Stimulated activated CD4-positive, alpha-beta T cell treated with anti-CD3 and anti-CD28 coated beads, Interleukin-1b, Interleukin-23, amount 100 ng/mL, for 1 hour (primary cell): ENCODE measurements at places on chromosomes 1 and 21.

GRCh38 chr1:205396967-205397616, 24.8 kb downstream of the LEMD1 start:
- no peak for DNase-seq

- DNase-seq = no peak
These were observed 453.2 kb downstream of the PTPRU start for GRCh38 chr1:29689372-29690030.

- DNase-seq = no peak
These were observed 29.6 kb upstream of the ZNF326 start for GRCh38 chr1:89965193-89965768.

DNA sequence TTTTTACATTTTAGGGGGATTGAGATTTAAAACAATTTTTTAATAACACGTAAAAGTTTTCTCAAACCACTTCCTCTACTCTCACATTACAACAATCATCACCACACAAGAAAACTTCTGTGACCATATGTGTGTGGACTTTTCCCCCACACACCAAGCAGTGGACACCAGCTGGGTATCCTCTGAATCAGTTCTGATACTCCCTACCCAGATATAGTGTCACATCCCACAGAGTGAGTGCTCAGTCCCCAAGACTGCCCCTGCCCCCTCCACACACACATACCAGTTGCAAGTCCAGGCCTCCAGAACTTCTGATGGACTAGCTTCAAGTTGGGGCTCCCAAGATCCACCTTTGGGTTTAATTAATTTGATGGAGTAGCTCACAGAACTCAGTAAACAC, 53.3 kb upstream of the QSOX1 start:
- DNase-seq = no peak

DNA sequence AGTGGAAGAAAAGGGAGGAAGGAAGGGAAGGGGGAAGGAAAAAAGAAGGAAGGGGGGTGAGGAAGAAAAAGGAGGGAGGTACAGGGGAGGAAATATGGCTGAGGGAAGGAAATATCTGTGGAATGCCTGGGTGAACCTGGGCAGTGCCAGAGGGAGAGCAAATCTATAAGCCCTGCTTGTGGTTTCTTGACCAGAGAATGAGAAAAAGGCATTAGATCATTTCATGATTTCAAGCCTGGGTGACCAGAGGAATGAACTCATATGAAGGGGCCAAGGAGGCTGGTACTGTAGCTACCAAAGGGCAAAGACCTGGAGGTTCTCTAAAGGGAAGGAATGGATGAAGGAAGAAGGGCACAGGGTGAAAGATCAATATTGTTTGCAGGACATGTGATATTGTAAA, 31.4 kb downstream of the GNG12 start:
- no peak for DNase-seq

GRCh38 chr1:230256896-230257295, 169.2 kb downstream of the PGBD5 start:
- no peak for DNase-seq

GRCh38 chr1:38475624-38476005, 384.0 kb downstream of the RRAGC start:
- no peak for DNase-seq

- DNase-seq = no peak
These were observed 2.1 kb upstream of the QSOX1 start for GRCh38 chr1:180152588-180152987.

DNA sequence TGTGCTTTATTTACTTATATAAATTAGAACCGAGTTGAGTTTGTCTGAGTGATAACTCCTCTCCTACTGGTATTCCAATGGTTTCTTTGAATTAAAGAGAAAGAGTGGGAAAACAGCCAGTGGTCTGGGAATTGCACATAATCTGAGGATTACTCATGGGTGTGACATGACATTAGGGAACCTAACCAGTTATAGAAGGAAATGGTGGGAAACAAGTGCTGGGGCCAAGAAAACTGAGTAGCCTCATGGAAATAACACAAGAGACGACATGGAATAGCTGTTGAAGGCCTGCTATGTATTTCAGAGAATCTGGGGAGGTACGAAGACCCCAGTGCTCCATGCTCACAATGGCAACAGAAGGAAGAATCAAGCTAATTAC, 41.8 kb upstream of the LRRC52 start:
- no peak for DNase-seq

DNA sequence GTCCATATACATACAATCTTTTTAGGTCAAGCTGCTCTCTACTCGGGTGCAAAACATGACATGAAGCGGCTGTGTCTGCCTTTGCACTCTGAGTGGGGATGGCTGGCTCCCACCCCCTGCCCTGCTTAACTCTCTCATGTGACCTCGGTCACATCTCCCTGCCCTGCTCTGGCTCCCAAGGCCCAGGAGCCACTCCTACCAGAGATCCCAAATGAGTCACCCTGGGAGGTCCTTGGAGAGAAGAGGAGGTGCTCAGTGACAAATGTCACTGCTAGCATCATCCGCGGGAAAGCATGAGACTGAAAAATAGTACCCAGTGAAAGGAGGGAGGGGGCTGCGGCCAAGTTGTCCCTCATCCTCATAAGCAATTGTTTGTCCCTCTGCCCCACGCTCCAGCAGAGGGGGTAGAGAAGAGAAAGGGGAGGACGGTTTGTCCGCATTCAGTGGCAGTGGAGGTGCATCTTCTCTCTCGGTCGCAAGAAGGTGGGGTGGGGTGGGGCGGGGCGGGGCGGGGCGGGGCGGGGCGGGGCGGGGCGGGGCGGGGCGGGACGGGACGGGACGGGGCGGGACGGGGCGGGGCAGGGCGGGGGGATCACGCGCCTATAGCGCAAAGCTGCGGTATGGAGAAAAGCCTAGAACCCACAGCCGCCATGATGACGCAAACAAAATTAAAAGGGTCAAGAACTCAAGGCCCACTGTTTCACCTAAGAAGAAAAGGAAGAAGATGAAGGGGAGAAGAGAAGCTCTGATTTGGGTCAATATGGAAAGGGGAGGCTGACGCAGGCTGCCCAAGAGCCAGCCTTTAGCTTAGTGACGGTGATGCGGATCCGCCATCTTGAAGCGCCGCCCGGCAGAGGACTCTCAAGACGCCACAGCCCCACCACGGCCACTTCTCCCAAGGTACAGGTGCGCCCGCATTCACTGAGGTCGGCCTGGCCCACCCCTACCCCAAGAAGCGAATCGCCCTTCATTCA, 66.2 kb downstream of the CD46 start:
- no peak for DNase-seq

DNA sequence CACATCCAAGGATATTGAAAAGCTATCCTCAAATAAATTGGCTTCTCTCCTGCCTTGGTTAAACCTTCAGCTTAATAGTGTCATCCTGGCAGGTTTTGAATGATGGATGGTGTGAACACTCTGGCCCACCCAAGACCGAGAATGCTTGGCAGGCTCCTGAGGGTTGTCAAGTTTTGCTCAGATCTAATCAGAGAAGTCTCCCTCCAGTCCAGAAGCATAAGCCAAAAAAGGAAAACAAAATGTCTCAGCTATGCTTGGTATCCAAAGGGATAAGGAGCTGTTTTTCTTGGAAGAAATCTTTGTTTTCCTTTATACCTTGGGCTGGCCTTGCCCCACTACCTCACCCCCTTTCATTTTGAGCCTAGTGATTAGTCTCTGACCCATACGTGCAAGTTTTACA, 172.7 kb downstream of the CRB1 start:
- no peak for DNase-seq

GRCh38 chr1:211247921-211248320, 11.2 kb upstream of the RCOR3 start:
- no peak for DNase-seq

DNA sequence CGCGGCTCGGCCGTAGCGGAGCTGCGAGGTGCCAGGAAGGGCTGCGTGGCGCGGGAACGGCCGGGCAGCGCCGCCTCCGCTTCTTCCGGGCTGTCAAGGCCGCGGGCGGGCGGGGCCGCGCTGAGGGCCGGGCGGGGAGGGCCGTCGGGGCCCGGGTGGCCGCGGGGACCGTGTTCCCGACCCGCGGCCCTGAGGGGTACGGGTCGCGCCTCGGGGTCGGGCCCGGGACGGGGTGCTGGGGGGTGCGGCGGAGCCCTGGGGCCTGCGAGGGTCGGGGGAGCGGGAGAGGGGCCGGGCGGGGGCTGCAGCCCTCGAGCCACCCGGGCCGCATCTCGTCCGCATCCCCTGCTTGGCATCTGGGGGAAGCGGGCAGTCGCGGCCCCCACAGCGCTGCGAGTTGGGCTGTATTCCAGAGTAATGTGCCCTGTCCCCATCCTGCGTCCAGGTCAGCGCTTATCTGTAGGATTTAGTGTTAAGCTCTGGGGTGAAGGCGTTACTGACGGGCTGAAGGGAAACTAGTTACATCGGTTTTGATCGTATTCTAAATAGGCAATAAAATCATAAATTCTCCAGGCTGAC, 379 bp downstream of the RER1 start:
- no peak for DNase-seq

- no peak for DNase-seq
These were observed 14.1 kb upstream of the ZBTB40 start for GRCh38 chr1:22437573-22437972.

- DNase-seq = peak; percentile 44
These were observed at the start of gene ZNF496 for GRCh38 chr1:247331525-247332214. ZNF496 (minus strand) TSS chr1:247331867; CDS start chr1:247329578, 2,289 bp downstream.

DNA sequence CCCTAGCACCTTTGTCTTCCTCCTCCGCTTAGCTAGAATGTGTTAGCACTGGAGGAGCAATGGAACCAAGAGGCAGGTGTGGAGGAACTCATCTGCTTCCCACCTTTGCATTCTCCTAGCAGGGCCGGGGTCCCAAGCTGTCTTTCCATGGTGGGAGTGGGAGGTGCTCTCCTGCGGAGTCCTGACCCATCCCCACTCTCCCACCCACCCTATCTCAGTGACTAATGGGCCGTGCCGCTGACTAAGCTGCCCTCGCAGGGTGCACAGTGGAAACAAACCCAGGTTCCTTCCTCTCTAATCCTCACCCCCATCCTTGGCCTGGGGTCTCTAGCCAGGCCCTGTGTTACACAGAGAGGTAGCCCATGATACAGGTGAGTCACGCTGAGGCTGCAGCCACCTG, 177.5 kb downstream of the HIVEP3 start:
- peak; percentile 30 for DNase-seq

DNA sequence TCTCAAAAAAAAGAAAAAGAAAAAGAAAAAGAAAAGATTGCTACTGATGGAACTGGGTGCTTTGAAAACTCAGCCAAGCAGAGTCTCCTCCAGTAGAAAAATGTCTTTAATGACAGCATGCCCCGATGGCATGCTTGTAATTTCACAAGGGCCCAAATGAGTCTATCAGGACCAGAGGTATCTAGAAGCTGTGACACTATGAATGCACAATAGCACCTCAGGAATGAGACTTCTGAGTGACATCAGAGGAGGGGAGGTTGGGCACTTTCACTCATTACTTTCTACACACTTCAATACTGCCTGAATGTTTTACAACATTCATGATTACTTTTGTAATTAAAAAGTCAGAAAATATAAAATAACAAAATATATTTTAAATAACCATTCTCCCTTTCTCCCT, 15.1 kb upstream of the CD58 start:
- no peak for DNase-seq

DNA sequence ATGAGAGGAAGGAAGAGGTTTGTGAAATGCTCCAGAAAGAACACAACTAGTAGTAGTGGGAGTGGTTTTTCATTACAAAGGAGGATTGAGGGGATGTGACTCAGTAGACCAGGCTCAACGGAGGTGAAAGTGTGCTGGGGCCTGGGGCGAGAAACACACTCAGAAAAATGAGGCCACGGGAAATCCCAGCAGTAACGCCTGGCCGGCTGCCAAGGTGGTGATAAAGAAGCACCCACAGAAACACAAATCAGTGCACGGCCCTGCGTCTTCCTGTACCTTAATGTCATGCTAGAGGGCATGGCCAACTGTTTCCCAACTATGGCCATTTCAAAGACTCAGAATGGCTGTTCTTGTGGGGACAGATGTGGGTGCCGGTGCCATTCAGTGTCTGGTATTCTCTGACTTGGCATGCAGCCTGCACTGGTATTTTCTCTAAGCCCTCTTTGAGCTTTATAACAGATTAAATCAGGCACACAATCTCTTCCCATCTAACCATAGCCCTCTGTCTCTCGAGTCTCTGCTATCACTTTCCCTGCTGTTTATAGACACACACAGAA, 38.2 kb downstream of the URB2 start:
- peak; percentile 55 for DNase-seq

- DNase-seq = no peak
These were observed 1.7 kb downstream of the SYT11 start for GRCh38 chr1:155860970-155861510.

GRCh38 chr1:39970274-39970673, 15.3 kb downstream of the MFSD2A start:
- DNase-seq = no peak

GRCh38 chr1:69587391-69587790, 19.7 kb downstream of the LRRC7 start:
- DNase-seq = no peak
